ENCODE measurements at places on chromosomes 1 and 21. TPM values are rescaled to one million over a fixed set of nuclear protein-coding genes. Genes with fewer than 3 reads are reported as not detected.

UTS2 gene
- not detected for total RNA-seq

LRRIQ3 gene
- total RNA-seq, result 2.3 TPM

BATF3 gene
- 660 TPM for total RNA-seq

MATN1 gene
- 1.2 TPM for total RNA-seq

TMEM82 gene
- not detected for total RNA-seq

GPA33 gene
- 5.2 TPM for total RNA-seq
